H9 (cell line): ENCODE measurements at places on chromosomes 3 and 15.

DNA sequence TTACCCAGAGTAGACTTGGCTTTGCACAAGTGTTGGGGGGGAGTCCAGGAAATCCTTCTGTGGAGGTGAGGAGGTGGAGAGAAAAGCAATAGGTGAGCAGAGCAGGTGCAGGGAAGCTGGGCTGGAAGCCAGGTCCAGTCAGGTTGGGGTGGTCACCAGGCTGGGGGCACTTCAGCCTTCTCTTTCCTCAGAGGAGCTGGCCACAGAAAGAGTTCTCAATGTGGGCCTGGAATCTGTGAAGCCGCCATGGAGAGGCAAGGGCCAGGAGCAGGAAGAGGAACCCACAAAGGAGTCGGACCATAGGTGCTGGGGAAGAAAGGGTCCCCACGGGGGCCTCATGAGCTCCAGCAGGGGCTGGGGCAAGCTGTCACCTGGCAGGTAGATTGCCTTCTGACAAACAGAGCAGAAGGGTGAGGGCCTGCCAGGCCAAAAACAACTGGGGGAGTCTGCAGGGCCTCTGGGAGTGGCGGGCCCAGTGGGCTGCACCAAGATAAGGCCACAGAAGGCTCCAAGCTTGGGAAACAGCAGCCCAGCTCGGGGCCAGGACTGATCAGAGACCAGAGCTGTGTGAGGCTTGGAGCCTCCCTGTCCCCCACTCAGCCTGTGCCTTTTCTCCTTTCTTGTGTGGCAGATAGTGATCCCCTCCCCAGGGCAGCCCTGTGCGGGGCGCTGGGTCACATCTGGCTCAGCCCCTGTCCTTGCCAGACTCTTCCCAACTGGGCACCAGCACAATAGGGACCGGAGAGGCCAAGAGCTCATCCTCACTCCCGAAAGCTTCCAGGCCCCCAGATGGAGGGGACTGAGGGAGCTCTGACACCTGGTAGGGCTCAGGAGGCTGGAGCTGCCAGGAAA, 53.0 kb upstream of the FGD5 start:
- DNase-seq = peak; percentile 21

DNA sequence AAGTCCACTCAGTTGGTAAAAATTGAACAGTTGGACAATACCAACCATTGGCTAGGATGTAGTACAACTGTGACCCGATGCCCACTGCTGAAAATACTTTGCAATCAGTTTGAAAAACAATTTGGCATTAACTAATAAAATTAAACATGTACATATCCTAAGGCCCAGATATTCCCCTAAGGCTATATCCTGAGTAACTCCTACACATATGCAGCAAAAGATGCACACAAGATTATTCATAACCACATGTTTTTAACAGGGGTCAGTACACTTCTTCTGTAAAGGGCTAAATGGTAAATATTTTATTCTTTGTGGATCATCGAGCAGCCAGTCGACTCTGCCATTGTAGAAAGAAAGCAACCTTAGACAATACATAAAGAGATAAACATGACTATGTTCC, 116.3 kb downstream of the MEX3B start:
- DNase-seq = no peak

GRCh38 chr3:32626631-32627030, 56.0 kb upstream of the DYNC1LI1 start:
- DNase-seq = no peak

- DNase-seq = no peak
These were observed 418.8 kb upstream of the ALCAM start for GRCh38 chr3:104947943-104948342.

DNA sequence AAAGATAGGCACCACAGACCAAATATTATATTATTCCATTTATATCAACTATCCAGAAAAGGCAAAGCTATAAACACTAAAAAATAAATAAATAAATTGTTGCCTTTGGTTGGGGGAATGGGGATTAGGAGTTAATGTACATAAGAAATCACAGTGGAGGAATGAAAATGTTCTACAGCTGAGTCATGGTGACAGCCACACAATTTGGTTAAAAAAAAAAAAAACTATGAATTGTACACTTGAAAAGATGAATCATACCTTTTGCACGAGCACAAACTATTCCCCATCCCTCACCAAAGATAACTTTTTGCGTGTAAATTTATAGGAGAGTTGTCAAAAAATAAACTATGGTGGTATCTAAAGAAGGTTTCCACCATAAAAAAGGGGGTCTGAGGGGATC, 103.2 kb downstream of the TBC1D5 start:
- DNase-seq = no peak

- peak; percentile 45 for DNase-seq
These were observed 3.8 kb downstream of the HEG1 start for GRCh38 chr3:125051715-125052581.

DNA sequence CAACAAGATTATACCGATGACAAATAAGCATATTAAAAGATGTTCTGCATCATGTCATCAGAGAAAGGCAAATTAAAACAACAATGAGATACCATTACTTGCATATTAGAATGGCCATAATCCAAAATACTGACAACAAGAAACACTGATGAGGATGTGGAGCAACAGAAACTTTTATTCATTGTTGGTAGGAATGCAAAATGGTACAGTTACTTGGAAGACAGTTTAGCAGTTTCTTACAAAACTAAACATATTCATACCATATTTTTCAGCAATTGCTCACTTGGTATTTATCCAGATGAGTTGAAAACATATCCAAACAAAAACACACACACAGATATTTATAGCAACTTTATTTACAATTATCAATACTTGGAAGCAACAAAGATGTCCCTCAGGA, 160.9 kb upstream of the MME start:
- no peak for DNase-seq

DNA sequence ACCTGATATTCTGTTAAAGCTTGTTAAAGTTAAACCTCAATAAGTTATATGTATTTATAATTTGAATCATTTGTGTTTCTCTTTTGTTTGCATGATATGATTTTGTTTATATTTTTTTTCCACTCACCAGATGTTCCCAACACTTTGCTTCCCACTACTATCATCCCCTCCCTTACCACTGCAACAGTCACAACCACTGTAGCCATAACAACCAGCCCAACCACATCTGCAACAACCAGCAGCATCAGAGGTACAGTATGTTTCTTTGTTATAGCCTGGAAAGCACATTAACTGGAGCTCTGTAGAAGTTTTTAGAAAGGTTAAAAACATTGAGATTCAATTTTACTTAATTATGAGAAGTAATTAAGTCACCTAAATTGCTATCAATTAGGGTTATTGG, 1011.9 kb downstream of the VGLL3 start:
- DNase-seq = no peak

- no peak for DNase-seq
These were observed 32.7 kb upstream of the LAMP3 start for GRCh38 chr3:183195266-183195665.

- no peak for DNase-seq
These were observed 7.9 kb downstream of the KIF9 start for GRCh38 chr3:47274652-47275051.

GRCh38 chr15:29008846-29009245, 123.1 kb downstream of the APBA2 start:
- DNase-seq = no peak

DNA sequence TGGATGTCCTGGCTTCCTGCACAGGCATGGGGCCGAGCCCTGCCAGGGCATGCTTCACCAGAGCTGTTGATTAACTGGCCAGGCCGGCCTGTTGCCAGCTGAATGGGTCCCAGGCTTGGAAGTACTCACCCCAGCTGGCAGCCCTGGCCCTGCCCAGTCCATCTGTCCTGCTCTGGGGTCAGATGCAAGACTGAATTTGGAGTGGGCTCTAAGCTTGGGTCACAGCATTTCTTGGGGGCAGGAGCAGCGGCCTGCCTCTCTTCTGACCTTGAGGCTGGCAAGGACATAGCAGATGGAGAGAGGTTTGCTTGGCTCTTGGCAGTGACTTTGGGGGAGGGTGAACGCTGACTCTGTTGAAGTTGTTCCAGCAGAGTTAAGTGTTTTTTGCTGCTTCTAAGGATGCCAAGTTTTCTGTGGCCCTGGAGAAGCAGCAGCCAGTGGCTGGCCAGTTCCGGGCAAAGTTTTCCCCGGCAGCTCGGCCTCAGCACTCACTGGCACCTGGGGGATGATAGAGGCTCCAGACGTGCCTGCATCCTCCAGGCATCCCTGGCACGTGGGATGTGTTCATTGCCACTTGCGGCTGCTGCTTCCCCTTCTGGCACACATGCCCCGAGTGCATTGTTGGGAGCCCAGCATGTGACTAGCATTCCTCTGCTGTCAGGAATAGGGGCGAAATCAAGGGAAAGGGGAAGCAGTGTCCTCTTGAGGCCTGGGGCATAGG, 22.9 kb downstream of the PDIA5 start:
- no peak for DNase-seq

GRCh38 chr3:178672275-178672674, 136.0 kb downstream of the KCNMB2 start:
- DNase-seq = no peak

DNA sequence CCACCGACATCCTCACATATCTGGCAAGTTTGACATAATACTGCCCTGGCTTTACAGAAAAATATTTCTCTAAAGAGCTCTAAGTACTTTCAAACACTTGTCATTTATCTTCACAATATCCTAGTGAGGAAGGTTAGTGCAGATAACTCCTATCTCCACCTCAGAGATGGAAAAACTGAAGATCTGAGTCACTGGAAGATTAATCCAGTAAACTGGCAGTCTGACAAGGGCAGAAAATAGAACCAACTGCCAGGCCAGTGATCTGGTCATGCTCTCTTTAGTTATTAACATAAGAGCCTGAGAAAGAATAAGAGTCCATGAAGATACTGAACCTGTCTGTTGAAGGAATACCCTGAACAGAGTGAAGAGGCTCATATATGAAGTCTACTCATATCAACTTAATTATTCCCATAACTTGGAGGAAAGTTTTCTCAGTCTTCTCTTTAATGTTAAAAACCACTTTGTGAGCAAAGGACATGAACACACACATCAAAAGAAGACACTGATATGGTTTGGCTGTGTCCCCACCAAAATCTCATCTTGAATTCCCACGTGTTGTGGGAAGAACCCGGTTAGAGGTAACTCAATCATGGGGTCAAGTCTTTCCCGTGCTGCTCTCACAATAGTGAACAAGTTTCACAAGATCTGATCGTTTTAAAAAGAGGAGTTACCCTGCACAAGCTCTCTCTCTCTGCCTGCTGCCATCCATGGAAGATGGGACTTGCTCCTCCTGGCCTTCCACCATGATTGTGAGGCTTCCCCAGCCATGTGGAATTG, 61.4 kb downstream of the GOLIM4 start:
- no peak for DNase-seq

GRCh38 chr15:64493641-64494040, 33.3 kb downstream of the ZNF609 start:
- no peak for DNase-seq

DNA sequence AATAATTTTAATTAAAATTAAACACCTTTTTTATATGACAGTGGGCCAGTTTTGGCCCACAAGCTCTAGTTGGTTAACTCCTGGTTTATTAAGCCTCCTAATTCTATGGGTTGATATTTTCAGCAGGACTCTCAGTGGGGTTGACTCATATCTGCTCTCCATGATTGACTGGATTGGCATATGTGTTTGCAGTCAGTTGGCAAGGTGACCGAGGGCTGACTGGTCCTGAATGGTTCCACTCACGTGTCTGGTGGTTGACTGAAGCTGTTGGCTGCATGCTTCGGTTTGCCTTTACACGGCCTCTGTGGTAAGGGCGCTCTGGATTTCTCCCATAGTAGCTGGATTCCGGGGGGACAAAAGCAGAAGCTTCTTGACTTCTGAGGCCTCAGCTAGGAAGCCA, 65.3 kb upstream of the ZNF280D start:
- no peak for DNase-seq

GRCh38 chr3:82973791-82974190, 1212.3 kb upstream of the GBE1 start:
- DNase-seq = no peak

- DNase-seq = no peak
These were observed 54.8 kb upstream of the ADPGK start for GRCh38 chr15:72838311-72838731.

- no peak for DNase-seq
These were observed 40.6 kb upstream of the FXR1 start for GRCh38 chr3:180871901-180872300.

DNA sequence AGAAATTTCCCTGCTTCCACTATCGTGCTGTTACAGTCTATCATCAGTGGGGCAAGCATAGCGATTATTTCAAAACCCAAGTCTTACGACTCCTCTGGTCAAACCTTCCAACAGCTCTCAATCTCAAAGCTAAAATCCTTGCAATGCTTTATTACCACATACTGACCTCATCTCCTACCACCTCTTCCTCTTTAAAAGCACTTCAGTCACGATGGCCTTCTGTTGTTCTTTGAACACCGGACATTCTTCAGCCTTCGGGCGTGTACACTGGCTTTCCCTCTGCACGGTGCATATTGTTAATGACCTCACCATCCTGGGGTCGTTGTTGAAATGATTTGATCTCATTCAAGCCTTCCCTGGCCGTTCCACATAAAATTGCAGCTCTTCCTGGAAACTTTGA, 31.1 kb downstream of the MAGEL2 start:
- DNase-seq = no peak

GRCh38 chr3:148269816-148270215, 427.9 kb upstream of the AGTR1 start:
- DNase-seq = no peak

- DNase-seq = peak; percentile 33
These were observed 196.8 kb downstream of the GOLGA6L6 start for GRCh38 chr15:20344601-20345400.

DNA sequence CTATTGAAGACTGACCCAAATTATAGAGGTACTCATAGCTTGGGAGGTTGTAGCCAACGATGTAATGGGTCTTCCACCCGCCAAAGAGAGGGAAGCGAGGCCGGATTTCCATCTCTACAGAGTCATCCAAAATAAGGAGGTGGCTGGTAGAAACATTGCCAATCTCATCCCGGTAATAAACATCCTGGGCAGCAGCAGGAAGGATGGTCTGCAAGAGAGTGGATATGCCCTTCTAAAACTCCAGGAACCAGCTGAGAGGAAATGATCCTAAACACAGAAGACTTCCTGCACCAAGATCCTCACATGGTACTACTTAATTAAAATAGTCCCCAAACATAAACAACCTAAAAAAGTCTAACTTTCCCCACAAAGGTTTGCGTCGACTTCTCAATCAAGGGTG, 20.7 kb downstream of the RPN1 start:
- DNase-seq = no peak

DNA sequence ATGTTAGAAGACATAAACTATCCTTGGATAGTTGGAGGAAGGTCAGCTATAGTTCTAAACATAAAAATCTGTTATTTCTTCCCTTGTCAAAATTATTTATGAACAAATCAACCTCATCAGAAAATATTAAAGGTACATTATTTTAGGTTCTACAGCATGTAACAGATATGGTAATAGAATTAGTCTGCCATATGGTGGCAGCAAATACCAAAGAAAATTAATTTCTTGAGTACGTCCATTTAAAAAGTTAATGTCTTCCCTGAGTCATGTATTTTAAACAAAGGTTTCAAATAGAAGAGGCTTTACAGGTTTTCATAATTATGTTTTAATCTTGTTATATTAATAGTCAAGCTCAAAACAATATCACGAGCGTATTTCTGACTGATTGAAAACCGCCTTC, 17.9 kb upstream of the ANKRD28 start:
- no peak for DNase-seq

- no peak for DNase-seq
These were observed 138.8 kb downstream of the SMAD6 start for GRCh38 chr15:66840615-66841390.
